ENCODE measurements at places on chromosomes 6 and 20. TPM values are rescaled to one million over a fixed set of nuclear protein-coding genes. Genes with fewer than 3 reads are reported as not detected.

DNA sequence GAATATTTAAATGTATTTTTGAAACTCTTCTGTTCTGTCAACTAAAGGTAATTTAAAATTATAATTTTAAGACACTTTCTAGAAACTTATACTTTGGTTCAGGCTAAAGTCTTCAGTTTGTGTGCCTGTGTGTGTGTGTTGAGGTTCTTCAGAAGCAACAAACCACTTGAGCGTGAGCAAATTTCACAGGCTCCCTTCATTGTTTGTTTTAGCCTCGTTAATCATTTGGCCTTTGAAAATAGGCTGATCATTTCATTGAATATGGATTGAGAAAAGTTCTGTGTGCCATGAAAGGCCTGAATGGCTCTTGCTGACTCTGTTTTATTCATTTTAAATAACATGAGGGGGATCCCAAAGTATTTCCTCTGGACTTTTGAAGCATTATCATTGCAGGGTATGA is 420.1 kb downstream of the CDKAL1 start:
- DNase-seq = no peak

DNA sequence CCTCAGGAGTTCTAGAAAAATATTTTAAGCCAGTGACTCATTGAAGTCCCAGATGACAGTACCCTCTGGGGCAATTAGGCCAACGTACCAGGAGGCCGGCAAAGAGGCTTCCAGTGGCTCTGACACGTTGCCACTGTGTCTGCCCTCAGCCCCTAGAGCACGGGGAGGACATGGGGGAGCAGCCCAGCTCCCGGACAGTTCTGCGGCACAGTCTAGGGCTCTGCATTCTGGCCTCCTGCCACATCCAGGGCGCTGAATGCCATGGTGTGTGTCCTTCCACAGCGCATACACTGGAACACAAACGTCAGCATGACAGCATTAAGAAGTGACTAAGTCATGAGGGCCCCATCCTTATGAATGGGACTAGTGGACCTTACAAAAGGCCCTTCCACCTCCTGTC is 156.2 kb downstream of the RNASET2 start:
- no peak for DNase-seq

DNA sequence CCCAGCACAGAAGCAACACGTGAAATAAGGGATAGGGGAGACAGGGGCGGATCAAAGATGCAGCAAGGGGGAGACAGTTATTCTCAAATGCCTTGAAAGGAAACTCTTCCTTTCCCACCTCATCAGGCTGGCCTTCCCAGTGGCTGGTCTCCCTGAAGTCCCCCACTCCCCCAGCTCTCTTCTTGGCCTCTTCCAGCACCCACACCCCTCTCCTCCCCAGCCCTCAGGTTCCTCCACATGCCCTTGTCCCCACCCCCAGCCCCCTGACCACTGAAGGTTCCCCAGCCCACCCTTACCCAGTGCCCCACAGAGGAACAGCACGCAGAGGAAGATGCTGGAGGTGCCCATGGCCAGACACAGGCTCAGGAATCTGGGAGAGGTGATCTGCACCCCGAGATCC is 1.7 kb upstream of the LY6G6D start:
- no peak for DNase-seq

- DNase-seq = no peak
These were observed 50.2 kb downstream of the HDAC2 start for GRCh38 chr6:113920663-113921267.

- DNase-seq = no peak
These were observed 35.1 kb downstream of the KCNB1 start for GRCh38 chr20:49447364-49447763.

- no peak for DNase-seq
These were observed 11.9 kb downstream of the C6orf89 start for GRCh38 chr6:36897609-36898008.

DNA sequence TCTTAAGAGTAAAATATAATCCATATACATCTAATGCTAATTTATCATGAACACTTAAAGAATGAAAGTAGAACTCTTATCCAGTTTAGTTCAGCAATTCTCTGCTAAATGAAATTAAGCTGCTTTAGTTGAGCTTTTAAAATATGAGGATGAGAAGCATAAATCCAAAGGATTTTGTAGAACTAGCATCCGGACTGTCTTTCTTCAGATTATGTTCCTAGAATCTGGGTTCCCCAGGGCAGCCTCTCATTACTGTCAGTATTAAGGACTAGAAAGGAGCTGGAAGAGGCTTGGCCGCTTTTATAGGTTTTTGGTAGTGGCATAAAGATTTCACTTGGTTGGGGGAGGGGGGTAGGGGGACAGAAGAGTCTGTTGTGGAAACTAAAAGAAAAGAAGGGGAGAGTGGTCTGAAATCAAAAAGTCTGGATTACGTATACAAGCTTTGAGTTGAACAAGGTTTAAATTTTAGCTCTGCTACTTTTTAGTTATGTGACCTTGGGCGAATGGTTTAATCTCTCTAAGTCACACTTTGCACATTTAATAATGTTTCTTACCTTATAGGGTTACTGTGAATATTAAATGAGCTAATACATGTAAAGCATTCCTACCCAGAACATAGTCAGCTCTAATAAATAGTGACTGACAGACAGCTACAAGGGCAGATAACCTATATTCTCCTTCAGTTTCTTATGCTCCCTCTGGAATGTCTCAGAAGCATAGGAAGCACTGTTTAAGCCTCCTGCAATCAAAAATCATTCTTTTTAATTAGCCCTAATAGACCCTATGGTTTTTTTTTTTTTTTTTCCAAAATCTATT is 3.7 kb downstream of the SGK1 start:
- DNase-seq = no peak

ZNF341 gene
- 2.8 TPM for polyA plus RNA-seq

GRCh38 chr6:104887350-104887749 is 27.6 kb upstream of the HACE1 start:
- DNase-seq = no peak

GRCh38 chr20:58875111-58875510 is 22.6 kb downstream of the GNAS start:
- DNase-seq = no peak

GRCh38 chr6:44177691-44178423 is 19.2 kb downstream of the CAPN11 start:
- DNase-seq = peak; percentile 53

MRPS10 gene
- polyA plus RNA-seq = 46.2 TPM

RCAN2 gene
- polyA plus RNA-seq = not detected

DNA sequence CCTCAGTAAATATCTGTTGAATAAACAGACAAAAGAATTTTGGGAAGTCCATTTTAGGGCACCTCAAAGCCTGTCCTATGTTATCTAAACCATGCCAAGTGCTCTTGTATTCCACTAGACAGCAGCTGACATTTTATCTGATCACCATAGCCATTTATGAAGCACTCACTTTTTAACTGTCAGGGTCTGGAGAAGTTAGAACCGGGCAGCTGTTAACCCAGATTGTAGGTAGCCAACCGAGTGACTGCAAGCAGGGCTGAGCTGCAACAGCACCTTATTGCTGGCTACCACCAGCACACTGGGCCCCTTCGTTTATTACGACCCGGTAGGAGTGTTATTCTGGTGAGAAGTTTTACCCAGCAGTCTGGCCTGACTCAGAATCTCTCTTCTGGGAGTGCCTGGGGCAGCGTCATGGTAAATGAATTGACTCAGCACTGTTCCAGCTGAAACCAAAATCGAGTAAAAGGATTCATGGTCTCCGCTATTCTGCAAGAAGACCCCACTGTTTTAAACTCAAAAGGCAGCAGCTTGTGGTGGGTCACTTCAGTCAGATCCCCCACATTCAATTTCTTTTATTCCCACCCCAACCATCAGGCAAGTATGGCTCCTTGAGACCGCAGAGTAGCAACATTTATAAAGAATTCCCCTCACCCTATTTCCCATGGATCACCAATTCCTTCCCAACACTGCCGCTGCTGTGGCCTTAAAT is 1.7 kb downstream of the UBE2V1 start:
- peak; percentile 70 for DNase-seq

NMBR gene
- not detected for polyA plus RNA-seq

DNA sequence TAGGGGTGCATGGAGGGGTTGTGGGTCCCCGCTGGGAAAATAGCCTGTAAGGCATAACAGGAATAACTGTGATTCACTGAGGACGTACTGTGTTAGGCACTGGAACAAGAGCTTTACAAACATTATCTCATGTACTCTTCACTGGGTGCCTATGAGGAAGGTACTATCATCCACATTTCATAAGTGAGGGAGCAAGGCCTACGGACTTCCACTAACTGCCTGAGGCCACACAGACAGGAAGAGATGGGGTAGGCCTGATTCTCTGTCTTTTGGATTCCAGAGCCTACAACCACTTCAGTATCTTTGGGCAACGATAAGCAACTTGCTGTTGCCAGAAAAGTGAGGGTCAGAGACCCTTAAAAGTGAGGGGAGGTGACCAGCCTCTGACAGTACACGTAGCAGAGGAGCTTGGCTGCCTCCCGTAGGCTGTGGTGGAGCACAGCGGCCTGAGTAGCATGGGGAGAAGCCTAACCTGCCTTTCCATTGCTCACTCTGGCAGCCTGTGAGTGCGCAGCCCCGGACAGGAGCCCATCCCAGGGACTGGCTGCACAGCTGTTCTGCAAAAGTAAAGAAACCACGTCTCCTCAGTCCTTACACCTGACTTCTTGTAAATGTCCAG is 30.4 kb downstream of the PSMB1 start:
- DNase-seq = no peak

GRCh38 chr20:43976547-43976946 is 61.9 kb downstream of the TOX2 start:
- DNase-seq = no peak

OR2H2 gene
- polyA plus RNA-seq = not detected

GRCh38 chr20:23161968-23162696 is 76.0 kb upstream of the CD93 start:
- DNase-seq = peak; percentile 91

- DNase-seq = peak; percentile 47
These were observed 777.8 kb downstream of the TBC1D32 start for GRCh38 chr6:120556491-120556890.

DNA sequence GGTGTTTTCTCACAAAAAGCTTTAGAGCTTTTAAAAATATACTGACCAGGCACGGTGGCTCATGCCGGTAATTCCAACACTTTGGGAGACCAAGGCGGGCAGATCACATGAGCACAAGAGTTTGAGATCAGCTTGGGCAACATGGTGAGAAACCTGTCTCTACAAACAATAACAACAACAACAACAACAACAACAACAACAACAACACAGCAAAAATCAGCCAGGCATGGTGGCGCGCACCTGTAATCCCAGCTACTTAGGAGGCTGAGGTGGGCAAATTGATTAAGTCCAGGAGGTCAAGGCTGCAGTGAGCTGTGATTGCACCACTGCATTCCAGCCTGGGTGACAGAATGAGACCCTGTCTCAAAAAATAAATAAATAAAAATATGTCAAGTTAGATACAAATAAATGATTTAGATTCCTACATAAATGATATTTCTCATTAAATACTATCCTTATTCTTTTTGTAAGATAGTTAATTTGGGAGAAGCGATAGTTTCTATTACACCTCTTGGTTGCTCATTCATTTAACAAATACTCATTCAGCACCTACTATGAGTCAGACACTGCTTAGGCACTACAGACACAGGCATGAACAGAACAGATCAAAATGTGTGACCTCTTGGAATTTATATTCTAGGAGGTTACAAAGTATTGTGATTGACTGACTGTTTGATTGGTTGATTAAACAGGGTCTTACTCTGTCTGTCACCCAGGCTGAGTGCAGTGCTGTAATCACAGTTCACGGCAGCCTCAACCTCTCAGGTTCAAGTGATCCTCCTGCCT is 83.5 kb upstream of the BEND3 start:
- DNase-seq = no peak

FLRT3 gene
- 12.9 TPM for polyA plus RNA-seq

DNA sequence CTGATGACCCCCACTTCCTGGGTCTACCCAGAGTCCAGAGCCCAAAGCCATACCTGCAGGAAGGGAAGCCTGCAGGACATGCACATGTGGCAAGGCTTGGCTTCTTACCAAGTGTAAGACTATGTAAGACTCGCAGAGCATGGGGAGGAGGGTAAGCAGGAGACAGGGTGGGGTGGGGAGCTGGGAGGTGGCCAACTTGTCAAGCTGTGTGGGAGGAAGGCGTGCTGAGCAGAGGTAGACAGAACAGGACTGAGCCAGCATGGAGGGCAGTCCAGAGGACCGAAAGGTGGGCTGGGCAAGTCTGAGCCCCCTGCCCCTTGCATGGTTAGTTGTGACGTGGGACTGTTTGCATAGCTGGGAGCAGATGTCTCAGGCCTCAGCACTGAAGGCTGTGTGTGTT is 53.4 kb upstream of the RNF24 start:
- DNase-seq = peak; percentile 67

GRCh38 chr20:45115829-45116228 is 855 bp upstream of the WFDC5 start:
- no peak for DNase-seq

SRSF12 gene
- polyA plus RNA-seq = 0.30 TPM

DNA sequence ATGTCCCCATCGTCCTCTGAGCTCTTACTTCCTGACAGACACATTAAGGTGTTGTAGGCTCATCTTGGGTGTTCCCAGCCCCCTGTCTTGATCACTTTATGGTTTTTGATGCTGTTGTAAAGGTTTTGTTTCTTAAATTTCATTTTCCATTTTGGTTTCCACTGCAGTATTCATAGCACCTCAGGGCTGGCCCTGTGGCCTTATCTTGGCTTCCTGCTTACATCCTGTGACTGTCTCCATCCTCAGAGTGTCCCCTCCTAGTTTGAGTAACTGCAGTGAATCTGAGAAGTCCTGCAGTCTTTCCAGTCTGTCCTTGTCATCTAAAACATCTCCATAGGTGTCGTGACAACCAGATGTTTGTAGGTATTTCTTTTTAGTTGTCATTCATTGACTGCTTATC is 50.9 kb downstream of the JARID2 start:
- no peak for DNase-seq

GRCh38 chr6:154466971-154467679 is 43.4 kb downstream of the CNKSR3 start:
- no peak for DNase-seq

GRCh38 chr6:10964684-10965083 is 77.8 kb downstream of the SYCP2L start:
- DNase-seq = no peak

GRCh38 chr6:100099189-100100074 is 105.4 kb upstream of the MCHR2 start:
- no peak for DNase-seq

DNA sequence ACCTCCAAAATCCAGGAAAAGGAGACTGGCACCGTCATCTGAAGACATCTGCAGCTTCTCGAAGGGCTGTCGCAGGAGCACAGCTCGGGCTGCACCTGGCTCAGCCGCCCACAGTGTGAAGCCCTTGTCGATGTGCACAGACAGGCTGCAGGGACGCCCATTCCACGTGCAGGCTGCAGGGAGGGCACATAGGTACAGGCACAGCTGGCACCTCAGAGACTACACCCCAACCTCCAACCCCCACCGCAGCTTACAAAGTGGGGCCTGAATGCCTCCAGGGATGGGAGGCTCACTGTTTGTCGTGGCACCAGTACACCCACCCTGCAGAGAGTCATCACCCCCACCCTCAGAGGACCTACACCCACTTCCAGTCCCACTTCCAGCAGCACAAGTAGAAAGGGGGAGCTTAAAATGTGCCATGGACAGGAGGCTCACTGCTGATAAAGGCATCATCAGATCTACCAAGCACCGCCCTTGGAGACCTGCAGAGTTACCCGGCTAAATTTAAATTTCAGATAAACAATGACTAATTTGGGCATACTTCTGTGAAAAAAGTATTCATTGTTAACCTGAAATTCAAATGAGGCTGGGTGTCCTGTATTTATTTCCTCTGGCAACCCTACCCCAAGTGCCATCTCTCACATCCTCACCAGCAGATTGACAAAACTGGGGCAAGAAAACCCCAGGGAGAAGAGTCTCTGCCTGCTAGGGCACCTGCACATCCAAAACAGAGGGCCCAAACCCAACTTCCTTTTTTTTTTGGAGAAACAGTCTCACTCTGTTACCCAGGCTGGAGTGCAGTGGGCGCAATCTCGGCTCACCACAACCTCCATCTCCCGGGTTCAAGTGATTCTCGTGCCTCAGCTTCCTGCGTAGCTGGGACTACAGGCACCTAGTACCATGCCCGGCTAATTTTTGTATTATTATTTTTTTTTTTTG is 7.7 kb upstream of the CDK5RAP1 start:
- DNase-seq = no peak
